ENCODE measurements at places on chromosomes 1 and 21.

- no peak for DNase-seq
Measured at GRCh38 chr1:1900883-1901640, 10.2 kb upstream of the GNB1 start.

- DNase-seq = no peak
Measured at GRCh38 chr1:206753141-206753540, 17.4 kb upstream of the IL19 start.

DNA sequence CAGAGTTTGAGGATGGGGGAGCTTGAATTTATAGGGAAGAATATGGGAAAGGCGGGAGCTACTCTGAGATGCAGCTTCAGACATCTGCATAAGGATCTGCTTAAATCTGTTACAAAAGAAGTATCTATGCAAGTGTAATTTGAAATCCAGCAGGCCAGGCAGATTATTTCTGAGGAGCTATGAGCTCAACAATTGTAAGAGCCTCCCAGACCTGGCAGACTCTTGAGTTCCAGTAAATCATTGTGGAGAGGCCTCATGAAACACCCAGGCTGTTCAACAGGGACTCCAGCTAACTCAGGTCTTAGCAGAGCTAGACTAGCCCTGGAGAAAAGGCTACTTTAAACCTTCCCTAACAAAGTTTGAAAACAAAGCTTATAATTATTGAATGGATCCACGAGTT, 647.5 kb upstream of the CHRM3 start:
- no peak for DNase-seq

- DNase-seq = no peak
Measured at GRCh38 chr1:67314696-67315095, 7.0 kb downstream of the IL12RB2 start.

- no peak for DNase-seq
Measured at GRCh38 chr1:234230414-234230862, 142.8 kb upstream of the COA6 start.

- no peak for DNase-seq
Measured at GRCh38 chr21:16900685-16901084, 612.2 kb upstream of the CXADR start.

- peak; percentile 71 for DNase-seq
Measured at GRCh38 chr1:1063945-1064831, 9.9 kb downstream of the RNF223 start.

DNA sequence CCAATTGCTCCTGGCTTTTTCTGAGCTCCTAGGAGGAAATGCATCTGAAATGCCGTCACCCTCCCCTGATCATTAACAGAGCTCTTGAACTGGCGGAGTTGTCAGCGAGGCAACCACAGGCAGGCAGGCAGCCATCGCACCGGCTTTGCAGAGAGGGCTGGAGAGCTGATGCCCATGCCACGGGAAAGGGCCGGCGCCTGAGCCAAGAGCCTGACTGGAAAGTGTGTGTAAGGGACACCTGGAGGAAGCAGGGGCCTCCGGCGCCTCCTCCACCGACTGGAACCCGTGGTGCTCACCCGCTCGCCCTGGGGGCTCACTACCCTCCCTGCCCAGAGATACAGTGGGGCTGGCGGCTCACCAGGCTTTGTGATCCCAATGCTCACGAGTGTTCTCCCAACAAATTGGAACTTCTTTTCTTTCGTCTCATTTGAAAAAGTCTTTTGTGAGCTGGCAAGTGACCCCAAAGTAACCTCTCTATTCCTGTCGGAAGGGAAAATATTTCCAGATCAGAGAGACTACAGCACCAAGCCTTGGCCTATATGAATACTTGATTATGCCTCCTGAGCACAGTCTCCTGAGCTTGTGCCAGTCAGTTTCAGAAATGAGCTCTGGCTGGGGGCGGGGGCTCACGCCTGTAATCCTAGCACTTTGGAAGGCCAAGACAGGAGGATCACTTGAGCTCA, 97.7 kb upstream of the SLC25A33 start:
- DNase-seq = no peak

DNA sequence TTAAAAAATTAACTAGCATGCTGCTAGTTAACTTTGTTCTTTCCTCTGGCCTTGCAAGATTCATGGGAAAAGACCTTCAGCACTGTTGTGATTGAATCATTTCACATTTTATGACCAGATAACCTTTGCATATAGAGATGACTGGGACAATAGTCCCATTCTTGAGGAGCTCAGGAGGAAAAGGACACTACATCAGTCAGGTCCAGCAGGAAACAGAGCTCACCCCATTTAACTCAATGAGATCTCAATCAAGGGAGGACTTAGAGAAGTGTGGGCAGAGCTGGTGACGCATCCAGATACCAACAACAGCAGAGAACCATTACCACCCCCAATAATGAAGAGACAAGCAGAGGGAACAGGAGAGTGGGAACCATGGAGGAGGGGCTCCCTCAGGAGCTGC, 109.4 kb upstream of the GUCA2B start:
- no peak for DNase-seq

- no peak for DNase-seq
Measured at GRCh38 chr21:35329940-35330660, 281.0 kb upstream of the RUNX1 start.

DNA sequence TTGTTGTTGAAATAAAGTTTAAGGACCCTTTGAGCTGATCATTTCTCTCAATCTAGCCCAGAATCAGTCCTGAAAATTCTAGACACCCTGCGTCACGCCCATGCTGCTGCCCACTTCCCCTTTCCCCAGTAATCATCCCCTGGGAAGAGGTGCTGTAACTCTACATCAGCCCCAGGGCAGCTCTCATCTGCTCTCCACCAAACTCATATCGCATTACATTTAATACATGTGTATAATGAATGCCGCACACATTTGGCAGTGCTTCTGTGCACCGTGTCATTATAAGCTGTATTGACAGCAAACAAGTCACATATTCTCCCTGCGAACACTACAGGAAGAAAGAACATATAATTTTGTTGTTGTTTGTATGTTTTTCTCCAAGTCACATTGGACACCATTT, 539.7 kb upstream of the DAB1 start:
- no peak for DNase-seq

GRCh38 chr1:27130798-27131197, 24.1 kb downstream of the SLC9A1 start:
- DNase-seq = no peak

DNA sequence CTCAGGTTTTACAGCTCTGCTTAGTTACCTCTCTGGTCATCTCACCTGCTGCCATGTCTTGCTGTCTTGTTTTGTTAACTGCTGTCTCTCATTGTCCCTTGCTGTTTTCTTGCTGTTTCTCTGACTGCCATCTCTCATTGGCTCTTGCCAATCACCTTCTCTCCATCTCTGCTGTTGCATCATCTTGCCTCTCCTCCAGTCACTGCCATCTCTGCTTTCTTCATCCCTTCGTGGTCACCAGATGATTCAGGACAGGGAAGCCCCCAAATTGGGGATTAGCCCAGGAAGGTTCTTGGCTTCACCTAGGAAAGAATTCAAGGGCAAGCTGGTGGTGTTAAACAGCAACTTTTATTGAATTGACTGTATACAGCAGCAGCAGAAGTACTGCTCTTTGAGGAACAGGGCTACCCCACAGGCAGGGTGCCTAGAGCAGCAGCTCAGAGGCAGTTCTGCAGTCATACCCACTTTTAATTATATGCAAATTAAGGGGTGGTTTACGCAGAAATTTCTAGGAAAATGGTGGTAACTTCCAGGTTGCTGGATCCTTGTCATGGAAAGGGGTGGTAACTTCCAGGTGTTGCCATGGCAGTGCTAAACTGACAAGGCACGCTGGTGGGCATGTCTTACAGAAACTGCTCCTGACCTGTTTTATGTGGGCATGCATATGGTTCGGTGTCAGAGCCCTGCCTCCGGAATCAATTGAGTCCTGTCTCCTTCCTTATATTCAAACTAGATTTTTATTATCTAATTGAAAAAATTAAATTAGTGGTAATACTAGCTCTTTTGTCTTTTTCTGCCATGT, 33.4 kb downstream of the SUCO start:
- no peak for DNase-seq

DNA sequence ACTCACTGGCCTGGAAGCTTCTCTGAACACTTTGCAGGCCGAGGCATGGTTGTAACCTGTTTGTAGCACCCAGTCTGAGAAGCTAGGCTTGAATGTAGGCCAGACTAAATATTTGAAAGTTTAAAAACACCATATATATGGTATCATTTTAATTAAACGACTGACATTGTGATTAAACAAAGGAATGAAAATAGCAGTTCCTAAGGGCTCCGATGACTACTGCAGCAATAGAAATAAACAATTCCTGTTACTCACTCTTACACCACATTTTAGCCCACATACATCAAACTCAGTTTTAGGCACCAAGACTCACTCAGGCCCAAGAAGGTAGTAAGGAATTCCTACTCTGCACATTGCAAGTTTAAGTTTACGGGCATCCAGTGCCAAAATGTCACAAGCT, 281.2 kb downstream of the AKT3 start:
- no peak for DNase-seq

GRCh38 chr1:152497273-152497672, 13.3 kb upstream of the LCE5A start:
- no peak for DNase-seq

GRCh38 chr1:154695985-154696384, 88.0 kb upstream of the ADAR start:
- DNase-seq = no peak

- no peak for DNase-seq
Measured at GRCh38 chr1:233166896-233167295, 128.6 kb downstream of the PCNX2 start.

DNA sequence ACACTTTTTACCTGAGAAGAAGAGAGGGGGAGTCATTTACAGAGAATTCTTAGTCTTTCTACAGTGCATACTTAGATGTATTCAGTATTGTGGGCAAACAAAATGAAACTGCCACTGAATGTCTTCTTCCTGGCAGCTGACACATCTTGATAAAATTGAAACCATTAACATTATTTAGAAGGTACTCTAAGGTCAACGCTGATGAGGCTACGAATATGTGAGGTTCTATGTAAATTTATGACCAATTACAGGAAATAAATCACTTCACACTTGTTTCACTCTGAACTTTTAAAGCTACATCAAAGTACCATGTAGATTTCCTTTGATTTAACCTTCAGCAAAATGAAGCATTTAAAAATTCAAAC, 51.3 kb upstream of the GFI1 start:
- no peak for DNase-seq

- no peak for DNase-seq
Measured at GRCh38 chr1:162134646-162135045, 65.2 kb downstream of the NOS1AP start.

- DNase-seq = no peak
Measured at GRCh38 chr1:1680031-1680911, 12.3 kb downstream of the SLC35E2B start.

GRCh38 chr21:42400525-42400924, 3.2 kb upstream of the UBASH3A start:
- no peak for DNase-seq

GRCh38 chr1:39497585-39497984, 6.1 kb downstream of the BMP8A start:
- no peak for DNase-seq

GRCh38 chr1:37841652-37842051, 17.7 kb downstream of the MTF1 start:
- DNase-seq = no peak

- DNase-seq = no peak
Measured at GRCh38 chr1:165647970-165648369, 16.9 kb downstream of the MGST3 start.

DNA sequence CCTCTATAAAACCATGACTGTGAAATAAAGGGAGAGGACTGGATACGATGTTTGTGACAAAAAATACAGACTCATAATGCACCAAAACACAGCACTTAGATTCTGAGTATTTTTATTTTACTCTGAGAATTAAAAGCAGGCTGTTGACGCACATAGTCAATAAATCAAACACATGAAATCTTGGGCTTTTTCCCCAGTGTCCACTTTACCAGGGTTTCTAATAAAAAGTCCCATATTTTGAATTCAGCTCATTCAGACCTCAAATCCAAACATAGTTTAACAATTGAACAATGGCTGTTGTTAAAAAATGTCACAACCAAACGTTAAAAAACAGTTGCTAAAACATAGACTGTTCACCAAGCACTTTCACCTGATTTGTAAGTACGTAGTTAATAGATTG, 553.4 kb downstream of the LTN1 start:
- no peak for DNase-seq

GRCh38 chr1:184292101-184292500, 94.7 kb upstream of the C1orf21 start:
- DNase-seq = no peak

- no peak for DNase-seq
Measured at GRCh38 chr21:36949171-36950141, 17.0 kb downstream of the HLCS start.

DNA sequence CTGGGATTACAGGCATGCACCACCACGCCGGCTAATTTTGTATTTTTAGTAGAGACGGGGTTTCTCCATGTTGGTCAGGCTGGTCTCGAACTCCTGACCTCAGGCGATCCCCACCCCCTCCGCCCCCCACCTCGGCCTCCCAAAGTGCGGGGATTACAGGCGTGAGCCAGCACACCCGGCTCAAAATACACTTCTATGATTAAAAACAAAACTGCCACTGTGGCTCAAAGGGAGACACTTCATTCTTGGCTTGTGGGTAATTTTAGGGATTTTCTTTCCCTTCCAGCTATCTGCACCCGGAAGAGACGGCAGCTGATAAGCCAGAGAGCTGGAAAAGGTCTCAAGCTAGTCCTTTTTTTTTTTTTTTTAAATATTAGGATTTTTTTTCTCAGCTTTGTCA, 24.5 kb downstream of the TMPRSS2 start:
- DNase-seq = no peak

Data from stimulated activated CD8-positive, alpha-beta memory T cell treated with anti-CD3 and anti-CD28 coated beads, Interleukin-7, amount 100 ng/mL, for 1 hour (primary cell).